ENCODE measurements at places on chromosomes 11 and 22.

GRCh38 chr11:1234054-1234720, 11.3 kb downstream of the MUC5B start:
- no peak for DNase-seq
- no peak overlapping the region for H3K27ac ChIP-seq
- H3K4me1 ChIP-seq: no peaks in the 10 kb centered on the region

- H3K27ac ChIP-seq: no peak overlapping the region
- no peak for DNase-seq
- no peak overlapping the region for H3K4me3 ChIP-seq
- H3K36me3 ChIP-seq: no peaks in the 10 kb centered on the region
- no peaks in the 10 kb centered on the region for H3K4me1 ChIP-seq
These were observed 22.3 kb downstream of the FGF4 start for GRCh38 chr11:69752890-69753289.

DNA sequence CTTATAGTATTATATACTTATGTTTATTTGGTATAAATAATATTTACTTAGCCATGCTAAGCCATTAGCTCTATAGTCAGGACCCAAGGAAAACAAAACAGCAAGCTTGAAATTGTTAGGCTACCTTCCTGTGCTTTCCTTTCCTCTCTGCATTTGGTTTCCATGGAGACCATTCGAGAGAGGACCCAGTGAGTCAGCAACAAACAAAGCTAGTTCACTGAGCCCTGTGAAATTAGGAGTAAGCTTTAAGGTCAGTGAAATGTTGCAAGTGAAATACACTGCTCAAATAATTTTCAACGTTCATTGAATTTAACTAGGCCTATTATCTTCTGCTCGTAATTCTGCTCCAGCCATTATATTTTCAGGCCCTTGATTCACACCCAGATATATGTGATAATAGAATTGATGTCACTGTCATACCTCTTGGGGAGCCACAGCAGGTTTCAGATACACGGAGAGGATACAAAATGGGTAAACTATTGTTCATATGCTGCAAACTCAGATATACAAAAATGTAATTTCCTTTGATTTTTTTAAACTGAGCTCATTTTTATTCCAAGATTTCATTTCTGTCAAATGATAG, 9.1 kb upstream of the OR10D3 start:
- H3K4me1 ChIP-seq: no peaks in the 10 kb centered on the region
- H3K36me3 ChIP-seq: no peaks in the 10 kb centered on the region
- H3K4me3 ChIP-seq: no peak overlapping the region
- H3K27me3 ChIP-seq: no peaks in the 10 kb centered on the region

- H3K27me3 ChIP-seq: no peaks in the 10 kb centered on the region
- H3K4me1 ChIP-seq: no peaks in the 10 kb centered on the region
- no peak for DNase-seq
- H3K27ac ChIP-seq: no peak overlapping the region
- H3K4me3 ChIP-seq: no peak overlapping the region
These were observed 66.8 kb downstream of the FZD4 start for GRCh38 chr11:86888164-86889000.

- no peak for DNase-seq
- H3K4me1 ChIP-seq: peaks cover 1% of the 10 kb centered on the region
- H3K4me3 ChIP-seq: no peak overlapping the region
- no peak overlapping the region for H3K27ac ChIP-seq
- no peaks in the 10 kb centered on the region for H3K36me3 ChIP-seq
These were observed 6.1 kb downstream of the MRGPRE start for GRCh38 chr11:3225826-3226750.

- H3K27ac ChIP-seq: no peak overlapping the region
- no peaks in the 10 kb centered on the region for H3K27me3 ChIP-seq
- no peaks in the 10 kb centered on the region for H3K36me3 ChIP-seq
- no peaks in the 10 kb centered on the region for H3K4me1 ChIP-seq
- H3K4me3 ChIP-seq: no peak overlapping the region
These were observed 136.7 kb upstream of the FAT3 start for GRCh38 chr11:92087725-92088537.

DNA sequence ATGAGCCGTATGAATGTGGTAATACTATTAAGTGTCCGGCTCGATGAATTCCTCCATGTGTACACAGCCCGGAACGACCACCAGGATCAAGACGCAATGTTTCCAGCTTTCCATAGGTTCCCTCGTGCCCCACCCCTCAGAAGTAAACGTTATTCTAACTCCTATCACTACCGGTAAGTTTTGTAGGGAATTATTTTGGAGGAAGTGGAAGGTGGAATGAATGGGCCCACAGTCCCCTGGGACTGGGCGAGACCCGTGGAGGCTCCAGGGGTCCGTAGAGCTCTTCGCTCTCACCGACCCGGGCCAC, 720 bp upstream of the FAR1 start:
- H3K27me3 ChIP-seq: no peaks in the 10 kb centered on the region
- DNase-seq: no peak

- no peak overlapping the region for H3K27ac ChIP-seq
- peaks cover 44% of the 10 kb centered on the region for H3K27me3 ChIP-seq
- H3K4me1 ChIP-seq: no peaks in the 10 kb centered on the region
- H3K4me3 ChIP-seq: no peak overlapping the region
These were observed 1077.3 kb downstream of the TBC1D22A start for GRCh38 chr22:47839595-47840227.

DNA sequence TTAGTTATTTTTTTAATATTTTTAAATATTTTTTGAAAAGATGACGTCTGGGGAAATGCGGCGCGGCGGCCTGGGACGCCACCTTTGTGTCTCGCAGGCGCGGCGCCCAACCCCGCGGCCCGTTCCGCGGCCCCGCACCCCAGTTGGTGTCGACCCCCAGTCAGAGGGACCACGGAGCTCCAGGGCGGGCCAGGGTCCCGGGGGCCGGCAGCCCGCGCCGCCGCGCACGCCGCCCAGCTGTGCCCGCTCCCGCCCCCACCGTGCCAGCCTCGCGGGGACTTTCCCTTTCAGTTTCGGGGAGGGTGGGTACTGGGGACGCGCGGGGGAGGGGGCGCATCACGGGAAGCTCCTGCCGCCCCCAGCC, 1.6 kb downstream of the CCND1 start:
- H3K36me3 ChIP-seq: peaks cover 41% of the 10 kb centered on the region
- peaks cover 89% of the 10 kb centered on the region for H3K4me1 ChIP-seq
- DNase-seq: no peak
- no peaks in the 10 kb centered on the region for H3K27me3 ChIP-seq
- H3K4me3 ChIP-seq: peak overlapping the region; percentile 85
- peak overlapping the region; percentile 89 for H3K27ac ChIP-seq

DNA sequence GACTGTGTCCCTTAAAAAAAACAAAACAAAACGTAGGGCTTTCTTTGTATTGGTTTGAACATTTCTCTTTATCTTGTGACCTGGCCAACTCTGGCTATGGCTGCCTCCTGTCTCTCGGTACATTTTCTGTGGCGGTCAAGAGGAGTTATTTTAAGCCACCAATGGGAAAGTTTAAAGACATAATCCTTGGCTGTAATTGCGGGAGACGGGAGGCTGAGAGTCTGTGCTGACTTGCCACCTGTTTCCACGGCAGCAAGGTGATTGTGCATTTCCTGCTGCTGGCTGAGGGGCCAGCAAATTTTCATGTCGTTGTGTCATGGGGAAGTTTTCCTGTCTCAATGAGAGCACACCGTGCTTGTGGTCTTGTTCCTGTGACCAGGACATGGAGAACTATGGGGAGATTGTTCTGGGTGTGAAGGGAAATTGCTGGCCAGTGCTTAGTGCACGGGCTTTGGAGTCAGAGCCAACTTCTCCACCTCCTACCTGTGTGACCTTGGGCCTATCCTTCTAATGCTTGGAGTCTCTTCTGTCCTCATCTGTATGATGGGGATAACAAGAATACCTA, 11.0 kb downstream of the PTPRJ start:
- H3K27ac ChIP-seq: no peak overlapping the region
- H3K27me3 ChIP-seq: no peaks in the 10 kb centered on the region
- H3K36me3 ChIP-seq: no peaks in the 10 kb centered on the region
- DNase-seq: no peak

DNA sequence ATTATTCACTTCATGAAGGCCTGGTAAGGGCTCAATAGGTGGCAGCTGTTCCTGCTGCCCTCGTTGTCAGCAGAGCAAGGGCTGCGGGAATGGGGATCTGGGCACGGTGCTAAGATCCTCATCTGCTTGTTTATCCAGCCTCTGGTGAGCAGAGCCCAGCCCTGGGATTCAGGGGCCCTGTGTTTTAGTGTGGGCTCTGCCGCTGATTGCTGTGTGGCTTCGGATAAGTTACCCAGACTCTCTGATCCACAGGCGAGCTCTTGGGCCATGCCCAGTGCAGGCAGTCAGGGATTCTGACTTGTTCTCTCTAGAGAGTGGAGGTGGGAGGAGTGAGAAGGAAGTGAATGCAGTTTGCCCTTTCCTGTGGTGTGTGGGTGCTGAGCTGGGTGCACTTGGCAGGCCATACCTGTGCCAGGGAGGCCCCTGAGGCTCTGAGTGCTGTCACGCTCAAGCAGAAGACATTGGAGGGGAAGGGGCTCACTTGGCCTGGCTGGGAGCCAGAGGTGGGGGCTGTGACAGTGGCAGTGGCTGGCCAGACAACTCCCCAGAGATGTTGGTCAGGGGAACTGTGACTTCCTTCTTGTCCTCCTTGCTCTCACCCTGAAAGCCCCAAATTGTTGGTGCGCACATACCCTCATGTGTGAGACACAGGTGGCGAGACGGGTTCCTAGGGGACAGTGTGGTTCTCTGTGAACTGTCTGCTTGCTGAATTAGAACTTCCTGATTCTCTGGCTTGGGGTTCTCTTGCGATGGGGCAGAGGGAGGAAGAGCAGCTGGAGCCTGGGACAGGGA, 43.7 kb downstream of the CD82 start:
- H3K4me1 ChIP-seq: peaks cover 5% of the 10 kb centered on the region
- peaks cover 95% of the 10 kb centered on the region for H3K36me3 ChIP-seq
- no peaks in the 10 kb centered on the region for H3K27me3 ChIP-seq
- peak; percentile 10 for DNase-seq

GRCh38 chr22:24834845-24835570, 29.0 kb downstream of the SGSM1 start:
- no peak overlapping the region for H3K4me3 ChIP-seq
- H3K36me3 ChIP-seq: no peaks in the 10 kb centered on the region
- no peaks in the 10 kb centered on the region for H3K27me3 ChIP-seq

DNA sequence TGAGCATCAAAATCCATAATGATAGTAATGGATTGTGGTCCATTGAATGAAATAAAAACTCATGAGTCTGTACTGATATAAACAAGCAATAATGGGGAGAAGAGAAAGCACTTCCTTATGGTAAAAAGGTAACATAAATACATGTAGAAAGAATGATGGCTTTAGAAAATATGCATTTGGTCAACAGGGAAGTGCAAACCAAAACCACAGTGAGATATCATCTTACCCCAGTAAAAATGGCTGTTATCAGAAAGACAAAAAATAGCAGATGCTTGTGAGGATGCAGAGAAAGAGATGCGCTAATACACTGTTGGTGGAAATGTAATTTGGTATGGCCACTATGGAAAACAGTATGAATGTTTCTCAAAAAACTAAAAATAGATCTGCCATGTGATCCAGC, 6.9 kb upstream of the MMP20 start:
- H3K27me3 ChIP-seq: no peaks in the 10 kb centered on the region
- no peaks in the 10 kb centered on the region for H3K36me3 ChIP-seq
- DNase-seq: no peak
- H3K27ac ChIP-seq: no peak overlapping the region
- no peak overlapping the region for H3K4me3 ChIP-seq

- H3K27me3 ChIP-seq: no peaks in the 10 kb centered on the region
- H3K4me1 ChIP-seq: peaks cover 36% of the 10 kb centered on the region
- no peak overlapping the region for H3K4me3 ChIP-seq
- H3K36me3 ChIP-seq: no peaks in the 10 kb centered on the region
- DNase-seq: no peak
These were observed 1.2 kb downstream of the FOLR3 start for GRCh38 chr11:72136684-72137262.

DNA sequence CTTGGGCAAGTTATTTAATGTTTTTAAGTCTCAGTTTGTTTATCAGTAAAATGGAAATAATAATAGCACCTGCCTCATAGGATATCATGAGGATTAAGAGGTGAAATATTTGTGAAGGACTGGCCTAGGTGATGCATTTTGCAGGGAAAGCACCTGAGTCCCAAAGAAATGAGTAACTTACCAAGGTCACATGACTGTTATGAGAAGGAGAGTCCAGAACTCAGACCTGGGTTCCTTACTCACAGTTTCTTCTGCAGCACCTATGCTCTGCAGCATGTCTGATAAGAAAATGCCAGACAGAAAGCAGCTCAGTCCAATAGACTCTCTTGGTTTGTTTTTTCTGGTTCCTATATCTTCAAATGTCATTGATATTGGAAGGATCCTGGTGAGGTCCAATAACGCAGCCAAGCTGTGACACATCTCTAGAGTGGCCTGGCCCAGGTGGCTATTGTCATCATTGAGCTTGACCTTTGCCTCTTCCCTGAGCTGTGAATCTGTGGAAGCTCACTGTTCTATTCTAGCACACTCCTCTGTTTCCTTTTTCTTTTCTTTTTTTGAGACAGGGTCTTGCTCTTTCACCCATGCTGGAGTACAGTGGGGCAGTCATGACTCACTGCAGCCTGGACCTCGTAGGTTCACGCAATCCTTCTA, 174.7 kb upstream of the NAV2 start:
- peaks cover 9% of the 10 kb centered on the region for H3K27me3 ChIP-seq
- no peak for DNase-seq
- no peaks in the 10 kb centered on the region for H3K4me1 ChIP-seq

DNA sequence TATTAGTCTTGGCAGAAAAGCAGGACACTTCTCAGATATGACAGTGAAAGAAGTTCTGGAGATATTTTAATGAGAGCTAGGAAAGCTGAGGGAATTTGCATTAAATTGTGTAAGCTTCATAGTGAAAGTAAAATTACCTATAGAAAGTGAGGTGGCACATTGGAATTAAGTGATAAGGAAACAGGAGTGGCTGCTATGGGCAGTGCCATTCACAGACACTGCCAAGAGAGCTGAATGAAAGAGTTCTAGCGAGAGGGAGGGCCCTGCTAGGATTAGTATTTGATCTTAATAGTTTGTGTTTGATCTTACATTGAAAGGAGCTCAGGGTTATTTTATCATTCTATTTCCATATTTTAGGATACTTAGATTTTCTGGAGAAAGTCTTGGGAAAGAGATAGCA, 351.9 kb downstream of the DDX10 start:
- H3K27me3 ChIP-seq: no peaks in the 10 kb centered on the region
- H3K27ac ChIP-seq: no peak overlapping the region
- H3K36me3 ChIP-seq: no peaks in the 10 kb centered on the region
- H3K4me3 ChIP-seq: no peak overlapping the region
- no peak for DNase-seq

DNA sequence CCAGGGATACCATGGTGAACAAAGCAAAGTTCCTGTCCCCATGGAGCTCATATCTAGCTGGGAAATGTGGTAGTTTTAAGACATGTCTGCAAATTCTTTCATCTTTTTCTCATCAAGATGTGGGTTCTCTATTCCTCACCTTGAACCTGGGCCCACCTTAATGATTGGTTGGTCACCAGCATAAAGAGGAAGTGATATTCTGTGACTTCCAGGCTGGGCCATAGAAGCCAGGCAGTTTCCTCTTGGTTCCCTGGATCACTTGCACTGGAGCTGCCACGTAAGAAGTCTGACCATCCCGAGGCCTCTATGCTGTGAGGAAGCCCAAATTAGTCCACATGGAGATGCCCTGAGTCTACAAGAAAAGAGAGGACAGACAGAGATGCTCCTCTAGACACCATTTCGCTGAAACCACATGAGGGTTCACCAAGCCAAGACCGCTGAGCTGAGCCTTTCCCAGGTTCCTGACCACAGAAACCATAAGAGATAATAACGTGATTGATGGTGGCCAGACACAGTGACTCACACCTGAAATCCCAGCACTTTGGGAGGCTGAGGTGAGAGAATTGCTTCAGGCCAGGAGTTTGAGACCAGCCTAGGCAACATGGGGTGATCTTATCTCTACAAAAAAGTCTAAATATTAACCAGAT, 119.5 kb upstream of the ISX start:
- no peak overlapping the region for H3K4me3 ChIP-seq
- no peak for DNase-seq
- no peaks in the 10 kb centered on the region for H3K27me3 ChIP-seq
- H3K27ac ChIP-seq: no peak overlapping the region
